IMR-90 (cell line): ENCODE measurements at places on chromosomes 2 and 18. TPM values are rescaled to one million over a fixed set of nuclear protein-coding genes. Genes with fewer than 3 reads are reported as not detected.

RANBP2 gene
- total RNA-seq = 64.9 and 95.8 TPM in 2 replicates

NDUFAF7 gene
- total RNA-seq = 9.9 and 12.8 TPM in 2 replicates

TAF4B gene
- total RNA-seq = 0.83 and 1.1 TPM in 2 replicates

TCF23 gene
- total RNA-seq = not detected in 2 replicates

ARL4C gene
- 7.7 and 12.5 TPM in 2 replicates for total RNA-seq

- no peak overlapping the region for H3K27ac ChIP-seq
- no peak overlapping the region for H3K4me3 ChIP-seq
- DNase-seq = peak; percentile 8
- no peaks in the 10 kb centered on the region; the same call in 1 of the 2 replicates for H3K4me1 ChIP-seq
Observed at GRCh38 chr2:39275016-39275415, 31.2 kb upstream of the CDKL4 start.

- H3K4me3 ChIP-seq = no peak overlapping the region
- H3K4me1 ChIP-seq = no peaks in the 10 kb centered on the region
- no peaks in the 10 kb centered on the region for H3K36me3 ChIP-seq
- DNase-seq = no peak
- no peaks in the 10 kb centered on the region for H3K27me3 ChIP-seq
Observed at GRCh38 chr2:15893085-15893484, 47.3 kb upstream of the MYCN start.

- peak overlapping the region; percentile 48; the same call in 1 of the 2 replicates for H3K27ac ChIP-seq
- H3K4me1 ChIP-seq = peaks cover 8% of the 10 kb centered on the region
- H3K27me3 ChIP-seq = no peaks in the 10 kb centered on the region
- no peaks in the 10 kb centered on the region for H3K36me3 ChIP-seq
Observed at GRCh38 chr18:59484561-59485328, 125.7 kb upstream of the LMAN1 start.

GRCh38 chr2:17258861-17259260, 259.4 kb downstream of the RAD51AP2 start:
- no peak overlapping the region for H3K4me3 ChIP-seq
- H3K27me3 ChIP-seq = no peaks in the 10 kb centered on the region
- no peak for DNase-seq
- H3K27ac ChIP-seq = no peak overlapping the region

DNA sequence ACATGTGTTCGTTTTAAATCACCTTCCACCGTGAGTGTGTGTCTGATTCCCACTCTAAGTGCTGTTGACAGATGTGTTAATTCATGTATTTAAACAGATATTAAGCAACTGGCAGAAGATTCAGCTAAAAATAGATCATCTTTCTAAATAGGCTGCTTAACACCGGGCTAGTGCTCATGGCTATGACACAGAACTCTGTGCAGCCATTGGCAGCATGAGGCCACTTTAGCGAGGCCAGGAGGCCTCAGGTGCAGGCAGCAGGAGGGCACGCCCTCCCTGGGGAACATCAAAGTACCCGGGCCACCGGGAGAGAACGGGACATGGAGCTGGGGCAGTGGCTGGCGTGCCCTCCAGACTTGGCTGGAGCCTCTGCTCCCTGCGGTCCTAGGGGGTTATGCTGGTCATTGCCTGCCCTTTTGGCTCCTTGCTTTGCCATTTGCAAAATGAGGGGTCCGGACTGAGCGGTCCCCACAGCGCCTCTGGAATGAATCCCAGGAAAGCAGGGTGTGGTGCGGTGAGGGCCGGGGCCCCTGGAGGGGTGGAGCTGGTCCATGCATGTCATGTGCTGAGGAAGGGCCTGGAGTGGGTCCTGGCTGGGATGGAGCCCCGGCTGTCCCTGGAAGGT, 62.8 kb upstream of the HDAC4 start:
- H3K27me3 ChIP-seq = no peaks in the 10 kb centered on the region; the same call in 1 of the 2 replicates
- DNase-seq = no peak
- H3K4me3 ChIP-seq = no peak overlapping the region
- no peaks in the 10 kb centered on the region for H3K4me1 ChIP-seq

DNA sequence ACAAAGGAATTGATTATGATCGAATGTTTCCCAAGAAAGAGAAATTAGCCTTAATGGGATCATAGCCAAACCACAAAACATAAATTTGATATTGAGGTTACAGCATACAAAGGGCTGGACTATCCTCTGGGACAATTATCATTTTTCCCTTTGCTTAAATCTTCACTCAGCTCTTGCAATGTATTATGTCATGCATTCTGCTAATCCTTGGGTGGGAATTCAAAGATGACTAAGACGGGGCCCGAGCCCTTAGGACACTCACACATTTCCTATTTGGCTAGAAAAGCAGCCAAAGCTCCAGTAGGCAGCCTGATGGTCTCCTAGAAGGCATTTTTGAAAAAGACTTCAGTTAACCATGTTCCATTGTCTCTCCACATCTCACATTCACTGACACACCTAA, 17.2 kb upstream of the NMI start:
- H3K36me3 ChIP-seq = no peaks in the 10 kb centered on the region
- H3K4me3 ChIP-seq = no peak overlapping the region
- no peak overlapping the region for H3K27ac ChIP-seq
- H3K27me3 ChIP-seq = no peaks in the 10 kb centered on the region
- DNase-seq = peak; percentile 86
- peaks cover 9% of the 10 kb centered on the region for H3K4me1 ChIP-seq

DNA sequence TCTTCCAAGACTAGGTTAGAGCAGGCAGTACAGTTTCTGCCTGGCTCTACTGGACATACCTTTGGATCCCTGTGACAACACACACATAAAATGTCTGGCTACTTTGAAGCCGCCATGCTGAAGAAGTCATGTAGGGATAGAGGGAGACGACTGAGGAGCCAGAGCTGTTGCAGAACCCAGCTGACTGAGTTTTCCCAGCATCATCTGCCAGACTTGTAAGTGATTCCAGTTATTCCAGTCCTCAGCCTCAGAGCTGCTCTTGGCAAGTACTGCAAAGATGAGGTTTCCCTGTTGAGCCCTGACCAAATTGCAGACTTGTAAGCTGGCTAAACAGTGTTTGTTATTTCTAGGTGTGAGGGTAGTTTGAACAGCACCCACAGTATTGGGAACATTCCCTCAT, 31.5 kb upstream of the TSPYL6 start:
- DNase-seq = no peak
- H3K4me1 ChIP-seq = no peaks in the 10 kb centered on the region
- H3K4me3 ChIP-seq = no peak overlapping the region
- H3K27me3 ChIP-seq = peaks cover 3% of the 10 kb centered on the region; the same call in 1 of the 2 replicates

DNA sequence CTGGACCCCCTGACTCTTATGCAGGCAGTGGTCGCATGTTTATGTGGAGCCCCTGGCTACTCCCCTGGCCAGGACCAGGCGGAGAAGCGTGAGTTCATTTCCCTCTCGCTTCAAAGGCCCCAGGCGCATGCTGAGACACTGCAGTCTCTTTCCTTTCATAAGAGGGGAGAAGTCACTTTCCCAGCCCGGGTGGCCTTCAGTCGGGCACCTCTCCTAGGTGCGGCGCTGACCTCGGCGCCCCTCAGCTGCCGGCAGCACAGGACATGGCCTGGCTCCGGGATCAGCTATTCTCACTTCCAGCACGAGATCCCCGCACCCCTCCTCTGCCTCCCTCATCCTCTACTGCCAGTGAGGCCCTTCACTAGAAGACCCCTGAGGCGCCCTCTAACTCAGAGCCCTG, 184.7 kb upstream of the PXDN start:
- H3K4me3 ChIP-seq = no peak overlapping the region
- H3K36me3 ChIP-seq = no peaks in the 10 kb centered on the region
- H3K27ac ChIP-seq = no peak overlapping the region
- no peak for DNase-seq
- H3K4me1 ChIP-seq = no peaks in the 10 kb centered on the region

DNA sequence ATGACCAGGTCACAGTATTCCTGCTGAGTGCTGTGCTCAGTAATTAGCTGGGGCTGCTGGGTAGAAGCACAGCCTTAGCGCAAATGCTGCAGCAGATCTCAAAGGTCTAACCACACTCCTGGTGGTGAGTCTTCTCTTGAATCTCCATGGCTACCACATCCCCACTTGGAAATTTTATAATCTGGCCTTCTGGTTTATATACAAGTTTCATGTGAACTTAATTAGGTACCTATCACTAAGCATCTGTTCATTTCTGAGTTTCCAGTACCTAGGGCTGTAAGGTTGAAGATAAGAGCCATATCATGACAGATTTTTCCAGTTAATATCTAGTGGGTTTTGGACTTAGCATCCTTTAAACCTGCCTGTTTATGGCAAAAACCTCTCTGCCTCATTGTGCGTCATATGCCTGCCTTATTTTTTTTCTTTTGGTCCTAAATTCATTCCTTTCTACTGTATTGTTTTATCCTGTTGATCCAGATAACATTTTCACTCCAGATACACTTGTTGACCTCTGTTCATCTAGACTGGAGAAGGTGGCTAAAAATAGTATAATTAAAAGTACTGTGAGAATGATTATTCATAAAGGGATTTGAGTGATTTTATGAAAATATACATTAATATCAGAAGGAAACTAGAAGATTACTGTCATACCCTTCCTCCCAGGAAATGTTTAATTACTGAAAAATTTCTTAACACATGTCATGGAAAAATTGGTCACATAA, 168.4 kb upstream of the THUMPD2 start:
- no peak overlapping the region for H3K4me3 ChIP-seq
- no peaks in the 10 kb centered on the region for H3K27me3 ChIP-seq
- H3K27ac ChIP-seq = peak overlapping the region; percentile 37; the same call in 1 of the 2 replicates
- peaks cover 3% of the 10 kb centered on the region; the same call in 1 of the 2 replicates for H3K4me1 ChIP-seq
- H3K36me3 ChIP-seq = no peaks in the 10 kb centered on the region

GRCh38 chr2:24010477-24011249, 778 bp downstream of the MFSD2B start:
- DNase-seq = no peak
- H3K4me3 ChIP-seq = no peak overlapping the region
- H3K27me3 ChIP-seq = peaks cover 8% of the 10 kb centered on the region
- no peaks in the 10 kb centered on the region for H3K36me3 ChIP-seq
- H3K4me1 ChIP-seq = peaks cover 1% of the 10 kb centered on the region
- H3K27ac ChIP-seq = no peak overlapping the region

GRCh38 chr2:238160206-238161129, 1.7 kb downstream of the ERFE start:
- peak; percentile 59 for DNase-seq
- H3K27ac ChIP-seq = no peak overlapping the region
- H3K4me1 ChIP-seq = peaks cover 16% of the 10 kb centered on the region

- H3K4me1 ChIP-seq = peaks cover 23% of the 10 kb centered on the region
- peak; percentile 76 for DNase-seq
- no peaks in the 10 kb centered on the region for H3K27me3 ChIP-seq
Observed at GRCh38 chr2:54669677-54670484, 53.6 kb upstream of the EML6 start.

DNA sequence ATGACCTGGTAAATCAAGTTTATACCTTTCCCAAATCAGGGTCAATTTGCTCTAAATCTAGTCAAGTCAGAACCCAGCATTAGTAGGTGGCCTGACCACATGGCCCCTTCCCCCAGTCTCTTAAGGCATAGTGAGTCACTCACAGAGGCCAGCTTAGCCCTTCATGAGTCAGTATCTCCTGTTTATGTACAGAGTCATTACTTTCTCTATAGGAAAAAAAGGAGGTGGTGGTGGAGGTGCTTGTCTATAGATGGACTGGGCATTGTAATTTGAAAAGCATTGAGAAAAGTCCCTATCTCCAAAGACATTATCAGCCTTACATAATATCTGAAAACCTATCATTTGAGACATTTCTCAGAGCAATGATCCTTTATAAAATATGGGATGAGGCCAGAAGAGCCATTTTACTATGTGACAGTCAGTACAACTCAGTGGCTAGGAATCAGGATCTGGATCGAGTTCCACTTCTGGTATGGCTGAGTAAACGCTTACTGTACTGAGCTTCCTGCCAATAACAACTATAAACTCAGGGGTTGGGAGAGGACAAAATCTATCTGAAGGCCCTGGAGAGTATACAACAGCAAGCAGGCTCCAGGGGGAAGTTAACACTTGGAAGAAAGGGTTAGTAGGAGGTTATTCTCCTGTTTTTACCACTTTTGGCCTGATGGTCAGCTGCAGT, 22.5 kb upstream of the SIGLEC15 start:
- H3K4me1 ChIP-seq = peaks cover 24% of the 10 kb centered on the region
- peak overlapping the region; percentile 100 for H3K27ac ChIP-seq
- H3K36me3 ChIP-seq = no peaks in the 10 kb centered on the region
- H3K4me3 ChIP-seq = no peak overlapping the region

GRCh38 chr18:11695736-11696135, 6.7 kb downstream of the GNAL start:
- no peak overlapping the region for H3K4me3 ChIP-seq
- DNase-seq = no peak
- no peaks in the 10 kb centered on the region for H3K36me3 ChIP-seq
- peaks cover 8% of the 10 kb centered on the region for H3K27me3 ChIP-seq

DNA sequence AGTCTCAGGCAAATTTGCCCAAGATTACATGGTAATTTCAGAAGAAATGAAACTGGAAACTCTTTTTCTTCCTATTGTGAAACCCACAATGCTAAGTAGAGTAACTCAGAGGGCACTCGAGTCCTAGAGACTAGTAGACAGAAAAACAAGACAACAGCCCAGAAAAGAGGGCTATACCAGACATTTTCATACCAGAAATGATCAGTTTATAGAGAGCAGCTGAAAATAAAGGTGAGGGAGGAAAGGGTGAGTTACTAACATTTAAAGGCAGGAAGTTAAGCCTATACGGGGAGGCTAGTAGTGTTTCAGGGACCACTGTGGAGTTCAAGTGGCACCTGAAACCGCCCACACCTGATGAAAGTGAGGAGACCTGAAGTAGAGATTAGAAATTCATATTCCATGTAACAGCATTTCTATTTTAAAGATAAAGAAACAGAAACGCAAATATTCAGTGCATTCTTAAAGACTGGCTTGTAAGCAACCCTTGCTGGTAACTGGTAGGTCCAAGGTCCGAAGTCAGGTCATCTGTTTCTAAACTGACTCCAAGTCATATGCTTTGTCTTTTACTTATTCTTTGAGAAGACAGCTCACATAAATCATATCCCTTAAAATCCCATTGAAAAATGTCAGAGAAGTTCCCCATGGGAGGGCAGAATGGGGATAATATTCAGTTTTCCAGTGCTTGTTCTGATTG, 145.1 kb upstream of the ITGB6 start:
- H3K4me1 ChIP-seq = peaks cover 12% of the 10 kb centered on the region
- H3K27ac ChIP-seq = no peak overlapping the region
- no peaks in the 10 kb centered on the region for H3K27me3 ChIP-seq

- no peaks in the 10 kb centered on the region for H3K27me3 ChIP-seq
- H3K4me3 ChIP-seq = no peak overlapping the region
- no peak overlapping the region for H3K27ac ChIP-seq
- no peaks in the 10 kb centered on the region for H3K36me3 ChIP-seq
- DNase-seq = no peak
Observed at GRCh38 chr2:180334514-180334913, 327.4 kb upstream of the CWC22 start.

DNA sequence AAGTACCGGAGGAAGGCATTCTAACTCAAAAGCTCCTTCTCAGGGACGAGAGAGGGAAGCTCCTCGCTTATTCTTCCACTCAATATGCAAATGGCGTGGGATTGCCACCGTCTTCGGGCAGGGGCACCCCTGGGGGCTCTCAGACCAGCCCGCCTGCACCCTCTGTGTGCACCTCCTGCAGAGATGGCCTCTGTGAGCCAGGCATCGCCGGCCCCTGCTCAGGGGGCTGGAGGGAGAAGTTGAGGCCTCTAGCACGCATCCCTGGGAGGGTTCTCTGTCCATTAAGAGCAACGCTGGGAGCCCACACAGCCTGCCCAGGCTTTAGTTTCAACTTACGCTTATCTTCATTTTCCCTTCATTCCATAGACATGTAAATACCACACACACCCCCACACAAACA, 125.3 kb downstream of the MBP start:
- no peak overlapping the region for H3K27ac ChIP-seq
- H3K4me3 ChIP-seq = no peak overlapping the region
- peaks cover 7% of the 10 kb centered on the region for H3K27me3 ChIP-seq

GRCh38 chr2:57497489-57498096, 549.0 kb upstream of the VRK2 start:
- no peaks in the 10 kb centered on the region for H3K27me3 ChIP-seq
- no peaks in the 10 kb centered on the region for H3K4me1 ChIP-seq

GRCh38 chr2:99488539-99489062, 1.2 kb downstream of the REV1 start:
- no peaks in the 10 kb centered on the region for H3K36me3 ChIP-seq
- DNase-seq = peak; percentile 39
- H3K27me3 ChIP-seq = peaks cover 6% of the 10 kb centered on the region; the same call in 1 of the 2 replicates
